ENCODE measurements at places on chromosomes 7 and 10.

- DNase-seq = no peak
Observed at GRCh38 chr7:94311515-94311914, 83.2 kb upstream of the COL1A2 start.

- DNase-seq = no peak
Observed at GRCh38 chr7:11193131-11193867, 219.6 kb downstream of the PHF14 start.

DNA sequence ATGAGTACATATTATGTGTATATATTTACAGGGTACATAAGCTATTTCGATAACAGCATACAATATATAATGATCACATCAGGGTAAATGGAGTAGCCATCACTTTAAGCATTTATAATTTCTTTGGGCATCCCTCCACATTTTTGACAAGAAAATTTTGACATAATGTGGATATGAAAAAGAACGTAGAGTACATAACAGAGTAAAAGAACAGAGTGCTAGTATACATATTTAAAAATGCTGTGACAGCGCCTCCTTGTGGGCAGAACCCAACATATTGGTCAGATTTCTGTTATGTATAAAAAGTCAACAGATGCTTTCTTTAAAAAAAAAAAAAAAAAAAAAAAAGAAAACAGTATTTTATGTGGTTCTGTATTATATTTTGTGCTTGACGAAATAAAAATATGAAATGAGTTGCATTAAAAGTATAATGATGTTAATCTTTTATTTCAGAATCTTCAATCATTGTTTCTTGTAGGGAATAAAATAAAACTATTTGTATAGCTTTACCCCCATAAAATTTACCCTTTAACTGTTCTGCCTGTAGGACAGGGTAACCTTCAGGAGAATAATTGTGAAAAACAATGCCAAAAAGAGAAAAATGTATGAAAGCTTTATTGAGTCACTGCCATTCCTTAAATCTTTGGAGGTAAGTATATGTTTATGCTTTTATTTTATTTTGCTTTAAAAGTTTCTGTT, 18.3 kb upstream of the HBP1 start:
- DNase-seq = peak; percentile 66

GRCh38 chr10:103373544-103373943, 5.8 kb downstream of the TAF5 start:
- DNase-seq = no peak

- no peak for DNase-seq
Observed at GRCh38 chr10:42177077-42177792, 461.1 kb downstream of the ZNF33B start.

GRCh38 chr10:28459453-28460144, 73.3 kb upstream of the WAC start:
- DNase-seq = no peak

DNA sequence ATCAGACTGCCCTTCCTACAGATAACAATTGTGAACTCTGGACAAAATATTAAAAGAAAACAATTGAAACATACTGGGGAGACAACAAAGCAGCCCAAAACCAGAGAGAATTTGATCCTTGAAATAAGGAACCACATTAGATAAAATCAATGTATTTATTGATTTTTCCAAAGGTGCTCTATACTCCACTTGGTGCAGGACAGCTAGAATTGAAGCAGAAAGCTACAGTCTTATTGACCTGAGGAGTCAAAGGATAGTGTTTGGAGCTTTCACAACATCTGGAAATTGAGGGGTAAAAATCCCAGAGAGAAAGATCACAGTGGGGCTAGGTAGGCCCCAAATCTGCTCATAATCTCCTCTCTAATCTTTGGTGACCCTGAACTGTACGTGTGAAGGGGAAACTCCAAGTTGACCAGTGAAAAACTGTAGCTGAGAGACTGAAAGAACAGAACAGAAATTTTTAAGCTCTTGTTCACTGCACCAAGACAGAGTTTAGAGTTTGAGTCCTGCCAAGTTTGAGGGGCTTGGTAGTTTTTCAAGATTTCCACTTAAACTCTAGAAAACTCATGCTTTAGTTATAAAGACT, 70.2 kb downstream of the SAMD9 start:
- no peak for DNase-seq

Measured in kidney glomerular epithelial cell (primary cell).